ENCODE measurements at places on chromosomes 11 and 22. TPM values are rescaled to one million over a fixed set of nuclear protein-coding genes. Genes with fewer than 3 reads are reported as not detected.

Gene SLC1A2
- total RNA-seq, result 0.69 TPM

Gene LRRC32
- 0.08 TPM for total RNA-seq

Gene IL18
- total RNA-seq, result 0.32 TPM

Gene AQP11
- total RNA-seq, result 0.73 TPM

Gene TSGA10IP
- total RNA-seq, result not detected

Gene UPK3A
- total RNA-seq, result not detected

Gene TMEM109
- total RNA-seq, result 49.8 TPM

Gene PLAAT4
- 122 TPM for total RNA-seq

Gene TSSK2
- not detected for total RNA-seq

Gene NXPE4
- total RNA-seq, result not detected

Gene OR10A3
- not detected for total RNA-seq

Gene SAA4
- not detected for total RNA-seq

Gene TST
- total RNA-seq, result 0.22 TPM

Gene CARNS1
- 0.28 TPM for total RNA-seq

Gene CCDC87
- 1.0 TPM for total RNA-seq

Gene OR2AT4
- not detected for total RNA-seq

DNA sequence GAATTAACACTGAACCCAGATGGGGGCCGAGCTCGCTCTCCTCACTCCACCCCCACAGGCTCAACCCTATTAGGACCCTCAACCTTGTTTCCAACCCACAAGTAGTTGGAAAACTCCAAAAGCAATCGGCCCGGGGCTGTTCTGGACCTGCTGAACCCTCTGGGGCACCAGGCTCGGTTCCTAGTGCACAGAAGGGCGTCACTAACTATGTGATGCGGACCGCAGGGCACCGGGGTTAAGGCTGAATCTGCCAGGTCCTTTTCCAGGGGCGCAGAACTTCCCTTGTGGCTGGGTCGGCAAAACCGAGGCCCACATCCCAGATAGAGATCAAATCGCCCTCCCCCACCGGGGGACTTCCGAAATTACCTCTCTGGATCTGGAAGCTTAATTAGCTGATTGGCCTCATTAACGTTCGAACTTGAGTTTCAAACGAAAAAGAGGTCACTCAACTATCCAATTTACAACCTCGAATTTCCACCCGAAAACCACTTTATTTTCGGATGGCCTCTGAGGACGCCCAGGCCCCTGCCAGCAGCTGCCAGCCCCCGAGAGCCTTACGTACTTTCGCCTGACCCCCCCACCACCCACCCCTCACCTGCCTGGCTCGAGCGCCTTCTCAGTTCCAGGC, 1.7 kb downstream of the SHANK2 start:
- DNase-seq, result no peak

DNA sequence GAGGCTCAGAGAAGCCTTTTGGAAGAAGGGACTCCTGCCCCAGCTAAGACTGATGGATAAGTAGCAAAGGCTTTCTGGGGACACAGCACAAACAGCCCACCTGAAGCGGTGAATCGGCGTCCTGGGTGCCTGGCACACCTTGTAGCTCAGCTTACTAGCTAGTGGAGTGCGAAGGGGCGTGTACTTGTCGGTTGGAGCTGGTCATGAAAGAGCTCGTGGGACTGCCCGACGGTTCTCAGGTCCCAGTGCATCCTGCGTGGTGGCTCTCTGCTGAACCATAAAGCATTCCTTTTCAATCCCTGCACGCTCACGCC, 690 bp upstream of the UVRAG start:
- no peak for DNase-seq

DNA sequence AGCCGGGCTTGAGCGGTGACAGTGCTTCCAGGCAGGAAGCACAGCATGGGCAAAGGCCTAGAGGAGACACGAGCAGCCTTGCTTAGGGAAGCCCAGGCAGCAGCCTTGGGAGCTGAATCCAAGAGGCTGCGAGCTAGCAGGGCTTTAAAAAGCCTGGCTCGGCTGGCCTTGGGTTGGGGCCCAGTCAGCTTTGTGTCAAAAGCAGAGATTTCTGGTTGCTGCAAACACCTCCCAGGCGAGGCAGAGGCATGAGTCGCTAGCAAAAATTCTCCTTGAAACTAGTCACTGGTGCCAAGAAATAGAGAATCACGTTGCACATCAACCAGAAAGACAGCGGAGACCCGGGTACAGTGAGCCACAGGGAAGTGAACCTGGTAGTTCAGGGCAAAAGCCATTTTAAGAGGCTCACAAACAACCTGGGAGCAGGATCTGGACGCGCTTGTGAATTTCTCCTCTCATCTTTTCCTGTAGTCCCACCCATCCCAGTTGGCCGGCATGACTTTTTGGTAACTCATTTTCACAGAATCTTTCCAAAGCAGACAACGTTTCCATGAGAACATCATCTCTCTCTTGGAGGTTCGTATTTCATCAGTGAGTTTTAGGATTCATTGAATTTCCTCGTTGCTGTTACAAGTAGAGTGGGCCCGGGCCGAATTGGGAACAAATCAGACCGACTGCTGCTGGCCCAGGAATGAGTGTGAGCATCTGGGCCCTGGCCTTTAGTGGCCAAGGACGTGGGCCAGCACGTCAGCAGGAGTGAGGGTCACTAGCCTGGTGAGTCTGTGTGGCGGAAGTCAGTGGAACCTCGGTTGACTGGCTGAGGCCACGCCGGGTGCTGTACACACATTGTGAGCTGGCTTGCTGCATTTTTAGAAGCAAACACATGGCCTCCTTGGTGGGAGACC, 16.4 kb upstream of the FGF4 start:
- no peak for DNase-seq

- DNase-seq, result no peak
Measured at GRCh38 chr22:21778705-21779363, 43.2 kb upstream of the YPEL1 start.

GRCh38 chr11:117820071-117820470, 4.5 kb downstream of the FXYD2 start:
- no peak for DNase-seq

- peak; percentile 50 for DNase-seq
Measured at GRCh38 chr11:68632802-68633201, 51.5 kb upstream of the GAL start.

GRCh38 chr22:40803321-40803720, 15.8 kb downstream of the SLC25A17 start:
- DNase-seq, result no peak

- no peak for DNase-seq
Measured at GRCh38 chr11:122201106-122201505, 85.1 kb upstream of the BLID start.

DNA sequence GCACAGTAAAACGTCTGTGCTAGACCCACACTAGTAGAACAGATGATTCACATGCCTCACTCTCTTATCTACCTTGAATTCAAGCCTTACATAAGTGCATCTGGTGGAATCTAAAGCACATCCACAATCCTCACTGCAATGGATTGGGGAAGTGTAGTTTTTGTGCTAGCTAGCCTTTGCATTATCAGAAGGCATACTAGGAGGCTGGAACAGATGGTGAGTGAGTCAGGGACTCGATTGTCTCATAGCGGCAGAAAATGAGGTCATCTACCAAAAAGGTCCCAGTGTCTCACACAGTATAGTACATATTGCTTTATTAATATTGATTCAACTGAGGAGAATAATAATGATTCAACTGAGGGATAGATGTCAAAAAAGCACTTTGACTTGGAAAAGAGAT, 9.3 kb downstream of the MSANTD4 start:
- no peak for DNase-seq

DNA sequence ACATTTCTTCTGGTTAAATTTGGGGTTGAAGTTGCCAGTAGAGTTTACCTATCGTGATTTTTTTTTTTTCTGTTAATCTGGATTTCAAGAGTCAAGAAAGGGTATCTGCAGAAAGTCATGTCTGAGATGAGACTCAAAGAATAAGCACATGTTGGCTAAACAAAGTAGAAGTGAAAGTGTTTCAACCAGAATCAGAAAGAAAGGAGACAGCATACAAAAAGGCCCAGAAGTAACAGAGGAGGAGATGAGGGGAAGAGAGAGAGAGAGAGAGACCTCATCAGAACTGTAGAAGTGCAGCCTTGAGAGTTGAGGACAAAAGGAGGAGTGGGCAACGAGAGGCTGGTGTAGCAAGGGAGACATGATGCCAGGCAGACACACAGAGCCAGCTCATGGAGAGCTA, 54.9 kb downstream of the SVIP start:
- DNase-seq, result no peak

- DNase-seq, result no peak
Measured at GRCh38 chr11:27201454-27202302, 161.1 kb downstream of the BBOX1 start.

GRCh38 chr11:77450227-77450626, 23.7 kb downstream of the PAK1 start:
- DNase-seq, result no peak

GRCh38 chr22:46971099-46971763, 208.8 kb downstream of the TBC1D22A start:
- no peak for DNase-seq

- no peak for DNase-seq
Measured at GRCh38 chr11:121841487-121842191, 274.4 kb downstream of the BLID start.

- no peak for DNase-seq
Measured at GRCh38 chr11:68149417-68149816, 28.2 kb upstream of the CHKA start.

DNA sequence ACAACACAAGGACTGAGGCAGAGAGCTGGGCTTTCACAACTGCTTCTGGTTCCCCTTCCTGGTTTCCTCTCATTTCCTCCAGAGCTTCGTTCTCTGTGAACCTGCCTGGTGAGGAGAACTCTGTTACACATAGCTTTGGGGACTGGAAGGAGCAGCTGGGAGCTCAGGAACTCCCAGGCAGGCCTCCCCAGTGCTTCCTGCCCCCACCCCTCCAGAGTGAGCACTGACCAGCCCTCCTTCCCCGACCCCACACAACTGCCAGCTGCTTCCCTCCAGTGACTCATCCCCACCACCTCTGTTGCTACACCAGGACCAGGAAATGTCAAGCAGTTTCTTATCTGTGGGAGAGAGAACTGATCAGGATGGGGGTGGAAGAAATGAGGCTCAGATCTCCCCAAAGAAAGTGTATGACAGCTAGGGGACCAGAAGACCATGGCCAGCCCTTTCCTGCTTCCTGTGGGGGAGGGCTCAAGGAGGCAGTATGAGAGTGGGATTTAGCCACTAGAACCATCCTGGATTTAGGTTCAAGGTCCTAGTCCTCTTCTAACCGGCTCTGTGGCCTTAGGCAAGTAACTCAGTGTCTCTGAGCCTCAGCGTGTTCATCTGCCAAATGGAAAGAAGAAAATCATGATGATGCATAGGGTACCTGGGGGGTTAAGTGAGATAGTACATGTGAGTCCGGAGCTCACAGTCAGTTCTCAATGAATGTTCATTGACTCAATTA, 4.5 kb upstream of the TP53I11 start:
- DNase-seq, result no peak

GRCh38 chr11:96073536-96073935, 149.6 kb upstream of the MTMR2 start:
- DNase-seq, result no peak

GRCh38 chr22:25334162-25334490, 114.7 kb downstream of the CRYBB2 start:
- peak; percentile 60 for DNase-seq

DNA sequence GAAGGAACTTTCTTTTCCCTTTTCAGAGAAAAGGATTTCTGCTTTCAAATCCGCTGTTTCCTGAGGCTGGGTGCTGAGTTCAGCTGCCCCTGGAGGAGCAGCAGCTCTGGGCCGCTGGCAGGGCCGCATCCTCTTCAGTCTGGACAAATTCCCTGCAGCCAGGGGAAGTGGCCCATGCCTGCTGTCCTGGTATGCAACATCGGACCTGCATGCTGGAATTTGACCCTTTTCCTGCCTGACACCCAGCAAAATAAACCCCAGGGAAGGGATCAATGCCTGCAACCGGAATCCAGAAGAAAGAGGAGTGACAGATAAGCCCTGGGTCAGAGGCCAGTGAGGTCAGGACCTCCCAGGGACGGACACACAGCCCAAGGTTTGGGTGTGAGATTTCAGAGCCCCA, 54.1 kb upstream of the LINC01488 start:
- no peak for DNase-seq

- no peak for DNase-seq
Measured at GRCh38 chr11:131792243-131792642, 421.8 kb downstream of the NTM start.

GRCh38 chr22:20542736-20543135, 35.3 kb downstream of the MED15 start:
- DNase-seq, result no peak

- DNase-seq, result no peak
Measured at GRCh38 chr11:21634491-21634890, 558.4 kb upstream of the ANO5 start.

DNA sequence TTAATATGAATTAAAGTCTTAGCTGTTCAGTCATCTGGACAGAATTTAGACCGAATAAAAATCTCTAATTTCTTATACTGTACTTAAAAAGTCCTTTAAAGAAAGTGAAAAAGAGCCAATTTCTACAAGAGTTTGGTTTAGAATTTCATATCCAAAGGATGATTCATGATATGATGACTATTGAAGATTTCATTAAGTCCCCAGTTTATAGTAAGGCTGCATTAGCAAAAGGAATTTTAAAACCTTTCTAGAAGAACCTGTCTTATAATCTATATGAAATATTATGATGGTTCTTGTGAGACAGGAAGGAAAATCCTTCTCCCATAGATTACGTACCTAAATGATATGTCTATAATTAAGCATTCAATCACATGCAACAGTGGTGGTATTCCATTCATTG, 34.8 kb downstream of the TSG101 start:
- DNase-seq, result no peak

GRCh38 chr11:129283141-129283540, 91.0 kb upstream of the ARHGAP32 start:
- no peak for DNase-seq

- no peak for DNase-seq
Measured at GRCh38 chr11:64793271-64794160, 9.5 kb downstream of the MAP4K2 start.

DNA sequence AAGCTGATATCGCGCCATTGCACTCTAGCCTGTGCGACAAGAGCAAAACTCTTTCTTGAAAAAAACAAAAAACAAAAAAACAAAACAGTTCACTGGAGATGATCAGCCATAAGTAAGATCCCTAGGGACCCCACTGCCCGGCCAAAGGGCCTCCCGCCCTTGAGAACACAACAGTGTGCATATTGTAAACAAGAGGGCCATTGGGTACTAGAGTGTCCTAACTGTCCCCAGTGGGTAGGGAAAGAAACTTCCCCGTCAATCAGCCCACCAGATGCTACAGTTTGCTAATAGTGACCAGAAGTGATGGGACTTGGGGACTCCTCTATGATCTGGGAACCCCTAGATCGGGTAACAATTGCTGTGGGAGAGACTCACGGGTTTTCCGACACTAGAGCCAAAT, 3.7 kb upstream of the ACY3 start:
- DNase-seq, result no peak

DNA sequence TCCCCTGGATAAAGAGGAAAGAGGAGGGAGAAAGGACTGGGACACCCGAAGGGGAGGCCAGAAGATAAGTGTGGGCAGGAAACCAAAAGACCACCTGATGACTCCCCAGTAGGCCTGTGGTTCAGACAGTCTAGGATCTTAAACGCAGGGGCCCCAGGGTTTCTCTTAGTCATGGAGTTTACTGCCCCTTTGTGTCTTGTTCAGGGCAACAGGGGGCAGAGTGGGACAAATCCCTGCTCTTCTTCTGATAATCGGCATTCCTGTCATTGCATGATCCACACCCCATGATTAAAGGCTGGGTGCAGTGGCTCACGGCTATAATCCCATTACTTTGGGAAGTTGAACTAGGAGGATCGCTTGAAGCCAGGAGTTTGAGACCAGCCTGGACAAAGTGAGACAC, 4.7 kb upstream of the TMPRSS13 start:
- no peak for DNase-seq
